ENCODE measurements at places on chromosomes 13 and 19.

GRCh38 chr13:80685942-80686341 lies 345.0 kb upstream of the SPRY2 start:
- DNase-seq, result no peak

DNA sequence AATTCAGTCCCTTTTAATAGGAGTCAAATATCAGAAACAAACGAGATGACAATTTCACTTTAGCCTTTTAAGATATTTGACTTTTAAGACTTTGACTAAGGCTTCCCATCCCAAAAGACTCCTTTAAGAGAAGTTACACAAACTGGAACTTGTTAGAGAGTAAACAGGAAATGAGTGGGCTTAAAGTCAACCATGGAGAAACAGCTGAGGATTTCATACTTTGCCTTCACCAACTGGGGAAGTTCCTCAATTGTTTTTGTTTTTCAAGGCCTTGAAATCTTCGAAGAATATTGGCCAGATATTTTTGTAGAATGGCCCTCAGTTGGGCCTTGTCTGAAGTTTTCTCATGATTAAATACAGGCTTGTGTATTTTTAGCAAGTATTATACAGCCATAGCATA lies 227.3 kb downstream of the POU4F1 start:
- no peak for DNase-seq

- DNase-seq, result no peak
These were observed 6.4 kb downstream of the DOHH start for GRCh38 chr19:3494051-3494450.

- DNase-seq, result no peak
These were observed 508.6 kb upstream of the KLHL1 start for GRCh38 chr13:70616847-70617246.

DNA sequence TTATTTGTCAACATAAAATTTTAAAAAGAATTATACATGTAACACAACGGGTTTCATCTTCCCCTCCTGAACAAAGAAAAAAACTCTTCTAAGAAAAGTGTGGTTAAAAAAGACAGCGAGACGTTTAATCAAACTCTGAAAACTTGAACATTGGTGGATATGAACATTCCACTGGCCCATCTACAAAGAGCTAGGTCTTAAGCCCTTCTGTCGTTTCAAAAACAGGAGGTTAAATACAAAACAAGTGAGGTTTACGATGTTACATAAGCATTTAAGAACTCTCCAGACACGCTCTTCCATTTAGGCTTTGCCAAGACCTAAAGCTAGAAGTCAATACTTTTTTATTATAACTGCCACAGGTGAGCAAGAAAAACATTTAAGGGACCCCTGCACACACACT lies 9.4 kb upstream of the DOCK9 start:
- no peak for DNase-seq

Measured in prostate gland (tissue), 2 donors.